ENCODE measurements at places on chromosomes 2 and 18.

DNA sequence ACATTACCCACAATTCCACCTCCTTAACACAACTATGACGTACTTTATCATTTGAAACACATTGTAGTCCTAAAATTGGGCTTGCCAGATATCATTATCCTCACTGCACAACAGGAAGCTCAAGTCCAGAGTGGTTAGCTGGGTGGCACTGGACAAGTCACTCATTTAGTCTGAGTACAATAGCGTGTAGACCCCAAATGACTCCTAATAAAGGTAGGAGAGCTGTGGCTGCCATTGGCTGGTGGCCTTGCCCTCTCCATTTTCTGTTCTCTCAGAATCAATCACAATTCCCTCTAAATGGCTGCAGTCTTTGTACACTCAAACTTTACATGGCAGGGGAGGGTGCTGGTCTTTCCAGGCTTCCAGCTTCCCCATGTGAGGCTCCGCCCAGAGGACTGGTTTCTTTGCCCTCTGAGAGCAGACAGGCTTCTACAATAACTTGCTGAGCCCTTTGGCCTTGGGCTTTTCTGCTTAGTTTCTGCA lies 11.7 kb downstream of the PSTPIP2 start:
- H3K4me1 ChIP-seq = peaks cover 33% of the 10 kb centered on the region
- H3K27me3 ChIP-seq = no peaks in the 10 kb centered on the region
- no peak overlapping the region for H3K4me3 ChIP-seq
- H3K36me3 ChIP-seq = peaks cover 5% of the 10 kb centered on the region
- no peak overlapping the region for H3K27ac ChIP-seq

- H3K36me3 ChIP-seq = no peaks in the 10 kb centered on the region
- H3K27me3 ChIP-seq = peaks cover 5% of the 10 kb centered on the region
- H3K27ac ChIP-seq = no peak overlapping the region
- no peak for DNase-seq
- H3K4me1 ChIP-seq = peaks cover 9% of the 10 kb centered on the region
- H3K4me3 ChIP-seq = no peak overlapping the region
Observed at GRCh38 chr2:158994920-158995676, 26.7 kb downstream of the TANC1 start.

- H3K36me3 ChIP-seq = no peaks in the 10 kb centered on the region
- no peak overlapping the region for H3K4me3 ChIP-seq
- H3K27ac ChIP-seq = no peak overlapping the region
- H3K4me1 ChIP-seq = no peaks in the 10 kb centered on the region
- no peak for DNase-seq
- no peaks in the 10 kb centered on the region for H3K27me3 ChIP-seq
Observed at GRCh38 chr18:23126376-23127056, 8.8 kb upstream of the CABLES1 start.

GRCh38 chr2:3867469-3867868 lies 164.1 kb downstream of the DCDC2C start:
- peaks cover 12% of the 10 kb centered on the region for H3K27me3 ChIP-seq
- no peak for DNase-seq
- no peaks in the 10 kb centered on the region for H3K36me3 ChIP-seq
- no peak overlapping the region for H3K4me3 ChIP-seq
- H3K4me1 ChIP-seq = no peaks in the 10 kb centered on the region

- peaks cover 8% of the 10 kb centered on the region for H3K27me3 ChIP-seq
- H3K4me1 ChIP-seq = peaks cover 24% of the 10 kb centered on the region
- peaks cover 2% of the 10 kb centered on the region for H3K36me3 ChIP-seq
- no peak overlapping the region for H3K27ac ChIP-seq
Observed at GRCh38 chr18:63105636-63106316, 213.8 kb downstream of the BCL2 start.

DNA sequence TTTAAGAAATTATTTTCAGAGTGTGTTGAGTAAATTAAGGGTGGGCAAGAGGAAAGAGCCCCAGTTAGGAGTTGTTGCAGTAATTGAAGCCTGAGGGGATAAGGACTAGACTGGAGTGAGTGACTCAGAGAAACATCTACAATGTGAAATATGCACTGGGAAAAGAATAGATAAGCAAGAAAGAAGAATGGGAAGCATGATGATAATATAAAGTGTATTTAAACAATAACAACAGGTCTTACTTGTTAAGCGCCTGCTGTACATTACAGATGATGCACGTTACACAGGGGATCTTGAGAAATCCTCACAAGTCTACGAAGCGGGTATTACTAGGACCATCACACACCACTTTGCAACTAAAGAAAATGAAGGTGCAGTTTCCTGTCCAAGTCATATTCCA lies 73.6 kb upstream of the STK17B start:
- H3K27ac ChIP-seq = no peak overlapping the region
- H3K27me3 ChIP-seq = no peaks in the 10 kb centered on the region
- H3K4me1 ChIP-seq = peaks cover 72% of the 10 kb centered on the region
- H3K36me3 ChIP-seq = peaks cover 17% of the 10 kb centered on the region
- DNase-seq = no peak
- no peak overlapping the region for H3K4me3 ChIP-seq

DNA sequence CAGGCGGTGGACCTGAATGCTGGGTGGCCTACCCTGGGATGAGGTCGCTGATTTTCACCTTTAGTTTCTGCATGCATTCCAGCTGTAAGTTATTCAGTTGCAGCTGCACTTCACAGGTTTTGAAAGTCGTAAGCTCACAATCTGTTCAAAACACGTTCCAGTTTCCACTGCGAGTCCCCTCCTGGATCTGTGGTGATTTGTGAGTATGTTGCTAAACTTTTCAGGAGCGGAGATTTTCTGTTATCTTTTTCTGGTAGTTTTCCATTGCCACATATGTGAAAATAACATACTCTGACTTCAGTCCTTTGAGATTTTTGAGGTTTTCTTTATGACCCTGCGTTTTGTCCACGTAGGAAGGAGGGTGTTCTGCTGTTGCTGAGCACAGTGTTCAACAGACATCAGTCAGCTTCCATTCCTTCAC lies 102.1 kb downstream of the SNTG2 start:
- H3K4me1 ChIP-seq = peaks cover 10% of the 10 kb centered on the region
- no peak overlapping the region for H3K4me3 ChIP-seq
- no peaks in the 10 kb centered on the region for H3K27me3 ChIP-seq
- H3K36me3 ChIP-seq = peaks cover 16% of the 10 kb centered on the region

DNA sequence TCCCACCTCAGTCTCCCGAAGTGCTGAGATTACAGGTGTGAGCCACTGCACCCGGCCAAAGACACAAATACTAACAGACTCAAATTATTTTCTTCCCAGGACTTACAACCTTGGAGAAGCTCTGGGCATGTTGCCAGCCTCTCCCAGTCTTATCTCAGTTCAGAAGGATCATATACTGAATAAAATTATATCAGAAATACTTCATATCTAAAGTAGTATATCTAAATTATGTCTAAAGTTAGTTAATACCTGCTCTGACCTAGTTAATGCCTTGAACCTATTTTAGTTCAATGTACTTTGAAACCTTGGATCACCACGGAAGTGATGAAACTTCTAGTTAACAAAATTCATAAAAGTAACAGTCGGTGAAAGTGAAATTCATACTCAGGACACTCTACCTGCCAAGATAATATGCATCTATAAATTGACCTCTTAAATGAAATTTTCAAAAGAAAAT lies 34.4 kb upstream of the CYBRD1 start:
- H3K27ac ChIP-seq = no peak overlapping the region
- H3K4me3 ChIP-seq = no peak overlapping the region
- peaks cover 44% of the 10 kb centered on the region for H3K36me3 ChIP-seq

DNA sequence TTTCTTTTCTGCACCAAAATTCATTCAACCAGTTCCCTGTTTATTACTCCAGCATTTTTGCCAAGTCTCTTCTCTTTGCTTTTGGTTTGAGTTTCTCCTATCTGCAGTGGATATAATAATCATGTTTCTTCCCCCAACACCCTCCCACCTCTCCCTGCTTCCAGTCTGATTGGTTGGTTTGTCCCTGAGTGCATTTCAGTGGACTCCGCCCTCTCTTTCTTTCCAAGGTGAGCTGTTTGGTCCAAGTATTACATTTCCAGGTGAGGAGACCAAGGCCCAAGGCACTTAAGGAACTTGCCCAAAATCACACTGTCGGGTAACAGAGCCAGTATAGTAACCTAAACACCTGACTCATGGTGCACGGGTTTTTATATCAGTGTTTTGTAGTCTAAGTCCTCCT lies 17.7 kb downstream of the MRO start:
- H3K36me3 ChIP-seq = no peaks in the 10 kb centered on the region
- H3K27ac ChIP-seq = no peak overlapping the region
- H3K4me3 ChIP-seq = no peak overlapping the region
- H3K27me3 ChIP-seq = peaks cover 12% of the 10 kb centered on the region

DNA sequence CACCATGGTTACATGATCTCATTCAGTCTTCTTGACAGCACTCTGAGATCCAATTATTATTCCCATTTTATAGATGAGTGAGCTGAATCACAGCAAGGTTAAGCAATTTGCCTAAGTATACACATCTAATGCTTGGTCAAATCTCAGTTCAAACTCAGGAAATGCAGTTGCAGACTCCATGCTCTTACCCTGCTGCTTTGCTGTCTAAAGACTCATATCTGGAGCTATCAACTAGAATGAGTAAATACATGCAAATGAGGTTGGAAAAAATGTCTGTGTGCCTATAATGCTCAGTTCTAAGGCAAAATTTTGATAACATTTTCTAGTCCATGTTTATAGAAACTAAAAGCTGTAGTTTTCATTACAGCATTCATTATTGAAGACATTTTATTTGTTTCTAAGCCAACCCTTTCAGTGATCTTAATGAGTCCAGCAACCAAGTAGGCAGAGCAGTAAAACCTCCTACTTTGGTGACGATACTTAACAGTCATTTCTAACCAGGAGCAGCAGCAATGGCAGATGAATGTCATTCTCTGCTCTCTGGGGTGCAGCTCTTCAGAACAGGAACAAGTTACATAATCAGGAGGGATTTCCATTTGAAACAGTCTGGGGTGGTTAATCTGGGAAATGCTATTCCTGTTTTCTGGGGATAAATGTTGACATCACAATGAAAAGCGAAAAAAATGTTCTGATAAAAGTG lies 396.8 kb upstream of the UBE2E3 start:
- H3K4me1 ChIP-seq = no peaks in the 10 kb centered on the region
- H3K36me3 ChIP-seq = peaks cover under 1% of the 10 kb centered on the region
- DNase-seq = no peak
- H3K4me3 ChIP-seq = no peak overlapping the region
